Cardiac septum (tissue), 1 donor: ENCODE measurements at places on chromosomes 16 and 17.

- no peak for DNase-seq
These were observed 54.1 kb downstream of the VAC14 start for GRCh38 chr16:70746708-70747424.

- DNase-seq, result no peak
These were observed 52.4 kb upstream of the NFAT5 start for GRCh38 chr16:69513180-69513966.

DNA sequence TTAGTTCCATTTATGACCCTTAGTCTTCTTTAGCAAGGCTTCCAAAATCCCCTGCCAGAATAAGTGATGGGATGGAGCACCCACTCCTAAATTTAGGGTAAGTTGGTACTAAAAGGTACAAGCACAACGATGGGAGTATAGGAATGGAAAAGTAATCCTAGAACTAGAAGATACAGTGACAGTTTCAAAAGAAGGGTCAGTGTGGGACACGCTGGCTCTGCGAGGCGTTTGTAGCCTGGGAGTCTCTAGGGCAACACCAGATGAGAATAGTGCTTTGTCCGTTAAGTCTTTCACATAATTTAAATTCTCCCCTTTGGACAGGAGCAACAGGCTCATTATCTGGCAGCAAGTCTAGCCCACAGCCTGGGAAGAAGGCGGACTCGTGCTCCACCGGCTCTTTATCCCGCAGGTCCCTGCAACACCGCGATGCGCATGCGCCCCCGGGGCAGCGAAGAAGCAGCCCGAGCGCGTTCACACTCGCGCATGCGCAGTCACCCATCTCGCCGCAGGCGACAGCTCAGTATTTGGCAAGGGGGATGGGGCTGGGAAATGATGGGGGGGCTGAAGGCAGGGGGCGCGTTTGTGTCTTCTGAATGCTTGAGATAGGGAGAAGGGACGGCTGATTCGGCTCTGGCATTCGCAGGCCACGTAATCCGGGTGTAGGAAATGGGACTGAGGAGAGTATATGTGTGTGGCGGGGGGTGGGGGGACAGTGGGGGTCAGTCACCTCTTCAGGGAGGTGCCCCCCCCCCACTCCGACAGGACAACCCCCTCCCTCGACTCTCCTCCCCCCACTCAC lies 564 bp downstream of the SPOP start:
- peak; percentile 98 for DNase-seq

DNA sequence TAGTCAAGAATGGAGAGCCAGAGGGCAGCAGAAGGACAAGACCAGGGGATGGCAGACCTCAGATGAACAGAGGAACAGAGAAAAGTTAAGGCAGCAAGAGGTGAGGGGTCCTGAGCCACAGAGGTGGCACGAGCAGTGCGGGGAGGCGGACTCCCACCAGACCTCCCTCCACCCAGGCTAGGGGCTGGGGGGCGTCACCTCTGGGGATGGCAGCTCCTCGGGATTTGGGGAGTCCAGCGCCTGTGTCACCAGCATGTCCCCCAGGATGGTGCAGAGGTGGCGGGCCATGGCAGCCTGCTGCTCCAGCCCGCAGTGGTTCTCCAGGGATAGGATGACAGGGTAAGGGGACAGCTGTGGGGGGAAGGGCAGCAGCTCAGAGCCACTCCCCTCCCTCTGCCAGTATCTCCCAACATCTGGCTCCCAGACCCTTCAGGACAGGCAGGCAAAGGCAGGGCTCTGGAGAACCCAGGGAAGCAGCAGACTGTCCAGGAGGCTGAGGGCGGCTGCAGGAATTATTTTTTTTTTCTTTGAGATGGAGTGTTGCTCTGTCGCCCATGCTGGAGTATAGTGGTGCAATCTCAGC lies 15.8 kb downstream of the PLCD3 start:
- DNase-seq, result no peak

- peak; percentile 47 for DNase-seq
These were observed 1011.6 kb downstream of the KCNJ18 start for GRCh38 chr17:22703786-22704441.

DNA sequence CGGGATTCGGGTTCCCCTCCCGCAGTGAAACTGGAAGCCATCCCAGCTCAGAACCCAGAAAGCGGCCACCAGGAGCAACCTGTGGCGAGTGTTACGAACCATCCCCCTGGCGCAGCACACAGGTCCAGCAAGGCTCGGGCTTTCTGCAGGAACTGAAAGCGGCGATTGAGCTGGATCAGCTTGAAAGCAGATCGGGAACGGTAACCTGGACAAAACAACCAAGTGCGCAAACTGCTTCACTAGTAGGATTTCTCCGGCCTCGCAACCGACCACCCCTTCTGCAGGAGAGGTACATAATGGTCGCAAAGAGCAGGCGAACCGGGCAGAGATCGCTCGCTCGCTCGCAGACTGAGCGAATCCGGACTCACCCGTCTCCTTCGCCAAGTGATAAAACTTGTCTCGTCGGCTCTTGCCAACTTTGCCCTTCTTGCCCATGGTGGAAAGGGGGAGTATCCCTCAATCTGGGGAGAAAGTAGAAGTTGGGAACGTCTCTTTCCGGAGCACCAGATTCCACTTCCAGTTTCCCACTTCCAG lies 696 bp upstream of the PSMC5 start:
- no peak for DNase-seq

DNA sequence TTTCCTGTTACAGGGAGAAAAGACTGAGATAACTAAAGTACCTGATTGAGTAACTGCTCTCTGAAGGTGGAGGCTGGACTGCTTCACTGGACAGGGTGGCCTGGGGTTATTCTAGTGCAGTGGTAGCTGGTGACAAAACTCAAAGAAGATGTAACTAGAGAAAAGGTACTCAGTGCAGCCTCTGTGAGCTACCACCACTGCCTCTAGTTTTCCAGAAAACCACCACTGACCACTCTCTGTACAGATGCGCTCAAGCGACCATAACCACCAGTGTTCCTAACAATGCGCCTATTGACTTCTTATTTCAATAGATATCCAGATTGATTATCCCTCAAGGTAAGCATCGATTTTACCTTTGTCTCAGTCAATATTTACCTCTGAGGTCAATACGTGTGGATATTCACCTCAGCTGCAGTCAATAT lies 492.2 kb downstream of the WWOX start:
- no peak for DNase-seq

GRCh38 chr17:12814718-12815117 lies 25.4 kb downstream of the ARHGAP44 start:
- no peak for DNase-seq

- DNase-seq, result no peak
These were observed 60.7 kb downstream of the CLEC16A start for GRCh38 chr16:11004973-11005610.

DNA sequence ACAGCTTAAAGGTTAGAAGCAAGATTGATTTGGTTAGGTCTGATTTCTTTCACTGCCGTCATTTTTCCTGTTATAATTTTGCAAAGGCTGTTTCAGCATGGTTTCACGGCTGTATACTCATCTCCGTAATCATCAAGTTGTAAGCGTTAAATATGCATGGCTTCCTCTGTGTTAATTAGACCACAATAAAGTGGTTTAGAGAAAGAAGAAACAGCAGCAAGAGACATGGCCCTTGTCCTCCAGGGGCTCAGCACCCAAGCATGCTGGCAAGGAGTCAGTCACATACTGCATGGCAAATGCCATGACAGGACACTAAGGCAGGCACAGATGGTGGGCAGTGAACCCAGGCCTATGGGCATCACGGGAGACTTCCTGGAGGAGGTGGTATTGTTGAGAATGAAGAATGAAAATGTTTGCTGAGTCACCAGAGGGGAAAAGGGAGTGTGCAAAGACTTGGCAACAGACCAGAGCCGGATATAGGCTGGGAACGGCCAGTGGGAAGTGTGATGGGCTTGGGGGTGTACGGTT lies 61.4 kb upstream of the PLCG2 start:
- no peak for DNase-seq

DNA sequence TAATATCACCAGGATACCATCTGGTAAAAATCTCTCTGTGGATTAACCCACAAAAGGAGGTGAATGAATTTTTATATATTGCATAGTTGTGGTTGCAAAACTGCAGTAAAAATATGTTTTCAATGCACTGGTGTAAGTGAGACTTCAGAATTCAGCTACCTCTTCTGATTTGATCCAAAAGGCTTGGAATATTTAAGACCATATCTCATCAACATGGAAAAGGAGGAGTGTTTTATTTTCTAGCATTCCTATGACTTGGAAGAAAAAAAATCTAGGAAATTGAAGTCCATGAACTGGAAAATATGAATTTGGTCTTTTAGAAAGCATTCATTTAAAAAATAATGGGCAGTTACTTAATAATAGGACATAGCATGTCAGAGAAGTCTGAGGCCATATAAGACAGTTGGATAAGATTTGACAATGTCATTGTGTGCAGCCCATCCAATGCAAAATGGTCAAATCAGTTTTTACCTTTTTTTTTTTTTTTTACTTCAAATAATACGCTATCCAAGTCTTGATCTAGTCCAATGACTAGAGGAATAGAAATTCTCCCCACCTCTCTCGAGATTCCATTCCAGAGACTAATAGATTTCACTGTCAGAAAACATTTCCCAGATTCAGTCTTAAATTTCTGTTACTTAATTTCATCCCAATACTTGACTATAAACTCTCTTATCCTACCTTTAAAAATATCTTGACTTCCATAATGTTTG lies 364.9 kb upstream of the PMFBP1 start:
- DNase-seq, result no peak

GRCh38 chr17:81028506-81028858 lies 6.5 kb upstream of the BAIAP2 start:
- no peak for DNase-seq

DNA sequence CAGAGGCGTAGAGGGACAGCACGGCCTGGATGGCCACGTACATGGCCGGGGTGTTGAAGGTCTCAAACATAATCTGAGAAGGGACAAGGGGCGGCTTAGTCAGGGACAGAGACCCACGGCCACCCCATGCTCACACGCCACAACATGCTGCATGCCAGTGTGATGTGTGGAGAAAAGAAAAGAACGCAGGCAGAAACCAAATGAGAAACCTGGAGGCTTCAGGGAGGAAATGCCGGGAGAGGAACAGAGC lies 1.1 kb downstream of the ACTG1 start:
- DNase-seq, result no peak

DNA sequence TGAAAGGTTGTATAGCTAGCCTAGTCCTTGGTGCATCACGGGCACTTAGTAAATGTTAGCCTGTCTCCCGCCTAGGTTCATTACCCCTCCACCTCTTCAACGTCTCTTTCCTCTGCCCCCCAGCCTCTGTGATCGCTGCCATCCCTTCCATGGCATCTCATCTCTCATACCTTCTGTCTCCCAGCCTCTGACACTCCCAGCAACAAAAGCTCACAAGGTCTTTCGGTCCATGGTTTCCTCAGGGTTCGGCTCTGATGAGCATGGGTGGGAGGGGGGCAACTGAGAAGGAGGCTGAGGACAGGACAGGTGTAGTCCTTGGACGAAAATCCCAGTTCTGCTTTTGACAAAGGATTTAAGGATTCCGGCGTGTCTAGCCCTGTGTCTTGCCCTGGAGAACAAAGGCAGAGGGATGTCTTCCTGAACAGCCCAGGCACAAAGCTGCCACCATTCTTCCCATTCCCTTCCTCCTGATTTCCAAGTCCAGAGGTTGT lies 16.7 kb downstream of the CCR7 start:
- no peak for DNase-seq

GRCh38 chr16:20918486-20919239 lies 18.1 kb downstream of the LYRM1 start:
- peak; percentile 78 for DNase-seq

GRCh38 chr16:27431773-27432532 lies 30.0 kb downstream of the IL21R start:
- peak; percentile 72 for DNase-seq

- peak; percentile 36 for DNase-seq
These were observed 7.7 kb upstream of the RBFOX3 start for GRCh38 chr17:79618383-79619067.

DNA sequence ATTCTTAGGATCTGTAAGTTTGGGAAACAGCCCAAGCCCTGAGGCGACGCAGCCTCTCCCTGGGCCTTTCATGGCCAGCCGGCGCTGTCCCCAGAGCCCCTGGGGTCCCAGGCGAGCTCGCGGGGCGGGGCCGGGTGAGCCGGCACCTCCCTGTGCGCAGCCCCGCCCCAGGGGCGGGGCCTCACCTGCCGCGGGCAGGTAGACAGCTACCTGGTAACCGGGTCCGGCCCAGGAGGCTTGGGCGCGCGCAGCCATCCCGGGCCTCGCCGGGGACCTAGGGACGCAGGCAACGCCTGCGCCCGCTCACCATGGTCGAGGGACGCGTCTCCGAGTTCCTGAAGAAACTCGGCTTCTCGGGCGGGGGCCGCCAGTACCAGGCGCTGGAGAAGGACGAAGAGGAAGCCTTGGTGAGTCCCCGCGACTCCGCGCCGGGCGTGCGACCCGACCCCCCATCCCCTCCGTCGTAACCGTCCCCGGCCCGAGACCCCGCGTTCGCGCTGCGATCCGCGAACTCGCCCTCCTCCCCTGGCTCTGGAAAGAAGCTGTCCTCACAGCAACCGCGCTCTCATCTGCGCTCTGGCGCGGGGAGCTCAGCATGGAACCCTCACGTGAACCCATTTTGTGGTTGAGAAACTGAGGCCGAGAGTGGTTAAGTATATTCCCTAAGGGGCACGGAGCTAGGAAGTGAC lies at the start of gene ATP2C2:
ATP2C2 (plus strand) TSS at position 231 of the 689 bp plus-strand sequence; CDS start at position 309, 78 bp downstream.
- DNase-seq, result no peak

- DNase-seq, result no peak
These were observed 12.6 kb upstream of the OR1F1 start for GRCh38 chr16:3175157-3176093.
